ENCODE measurements at places on chromosomes 7 and 10.

- no peak for DNase-seq
Measured at GRCh38 chr10:69437321-69438259, 13.7 kb upstream of the TSPAN15 start.

- DNase-seq: no peak
Measured at GRCh38 chr7:76343294-76343930, 15.4 kb downstream of the YWHAG start.

DNA sequence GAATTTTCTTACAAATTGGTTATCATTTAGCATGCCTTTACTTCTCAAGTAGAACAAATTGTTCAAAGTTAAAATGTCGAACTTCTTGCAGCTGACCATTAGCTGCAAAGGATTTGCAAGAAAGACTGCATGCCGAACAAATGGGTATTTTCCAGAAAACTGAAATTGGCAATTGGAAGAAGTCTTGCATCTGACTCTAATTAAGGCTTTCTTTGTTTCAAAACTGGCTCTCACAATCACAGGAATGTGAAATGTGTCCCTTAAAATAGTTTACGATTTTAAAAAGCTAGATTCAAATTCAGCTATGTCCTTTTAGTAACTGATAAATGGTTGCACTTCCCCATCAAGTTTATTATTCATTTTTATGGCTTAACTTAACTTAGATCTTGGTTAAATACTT is 207.9 kb downstream of the ARL4A start:
- no peak for DNase-seq

- DNase-seq: no peak
Measured at GRCh38 chr10:88782222-88782621, 20.3 kb upstream of the LIPM start.

GRCh38 chr7:56079450-56080185 is 13.1 kb downstream of the PHKG1 start:
- peak; percentile 65 for DNase-seq

- no peak for DNase-seq
Measured at GRCh38 chr10:114081911-114082583, 38.4 kb downstream of the ADRB1 start.

DNA sequence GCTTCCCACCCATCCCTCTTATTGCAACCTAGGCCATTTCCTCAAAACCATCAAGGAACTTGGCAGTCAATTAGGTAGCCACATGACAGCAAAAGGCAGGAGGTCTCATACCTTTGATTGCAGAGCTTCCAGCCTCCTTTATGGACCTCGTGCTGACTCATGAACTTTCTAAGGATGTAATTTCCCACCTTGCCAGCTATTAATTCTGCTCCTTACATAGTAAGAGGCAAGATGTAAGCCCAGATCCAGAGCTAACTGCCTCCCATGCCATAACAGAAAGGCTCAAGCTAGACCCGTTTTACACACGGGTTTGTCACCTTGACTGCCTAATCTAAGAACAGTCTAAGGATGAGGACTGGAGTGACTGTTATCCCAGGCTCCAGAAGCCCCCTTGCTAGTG is 565.7 kb downstream of the KCNMA1 start:
- DNase-seq: no peak

- DNase-seq: peak; percentile 34
Measured at GRCh38 chr10:65571011-65571570, 1354.7 kb upstream of the LRRTM3 start.

DNA sequence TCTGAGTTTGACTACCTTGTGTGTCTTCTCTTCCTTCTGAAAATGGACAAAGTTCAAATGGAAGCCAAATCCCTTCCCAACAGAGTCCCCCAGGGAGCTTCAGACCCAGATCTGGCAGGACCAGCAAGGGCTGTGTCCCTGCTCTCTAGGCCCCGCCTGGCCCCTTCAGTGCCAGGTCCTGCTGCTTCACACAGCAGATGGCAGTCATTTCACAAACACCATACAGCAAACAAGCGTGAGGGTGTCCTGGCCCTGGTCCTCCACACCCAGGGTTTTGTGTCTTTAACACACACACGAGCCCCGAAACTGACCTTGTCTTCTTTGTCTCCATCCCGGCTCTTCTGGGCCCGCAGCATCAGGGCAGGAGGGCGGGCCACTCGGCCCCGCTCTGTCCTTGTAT is 145.0 kb downstream of the TCERG1L start:
- peak; percentile 16 for DNase-seq

GRCh38 chr10:48601789-48602188 is 3.1 kb downstream of the ARHGAP22 start:
- no peak for DNase-seq

GRCh38 chr7:90677486-90678404 is 81.6 kb downstream of the CDK14 start:
- DNase-seq: no peak

GRCh38 chr7:149870701-149871483 is 2.9 kb upstream of the ATP6V0E2 start:
- peak; percentile 26 for DNase-seq

DNA sequence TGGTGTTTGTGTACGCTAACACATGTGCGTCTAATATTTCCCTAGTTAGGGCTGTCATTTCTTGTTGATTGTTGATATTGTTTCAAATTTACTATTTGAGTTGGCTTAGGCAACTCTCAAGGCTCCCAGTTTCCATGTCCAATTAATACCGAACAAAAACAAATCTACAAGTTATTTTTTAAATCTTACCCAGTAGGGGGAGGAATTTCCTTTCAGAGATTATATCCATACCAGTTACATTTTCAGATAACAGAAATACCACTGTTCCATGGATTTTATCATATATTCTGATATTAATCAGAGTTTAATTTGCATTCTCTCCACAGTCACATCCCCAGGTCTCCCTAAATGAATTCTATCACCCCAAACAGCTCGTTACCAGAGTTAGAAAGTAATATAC is 7.2 kb upstream of the AKR1B10 start:
- DNase-seq: no peak

DNA sequence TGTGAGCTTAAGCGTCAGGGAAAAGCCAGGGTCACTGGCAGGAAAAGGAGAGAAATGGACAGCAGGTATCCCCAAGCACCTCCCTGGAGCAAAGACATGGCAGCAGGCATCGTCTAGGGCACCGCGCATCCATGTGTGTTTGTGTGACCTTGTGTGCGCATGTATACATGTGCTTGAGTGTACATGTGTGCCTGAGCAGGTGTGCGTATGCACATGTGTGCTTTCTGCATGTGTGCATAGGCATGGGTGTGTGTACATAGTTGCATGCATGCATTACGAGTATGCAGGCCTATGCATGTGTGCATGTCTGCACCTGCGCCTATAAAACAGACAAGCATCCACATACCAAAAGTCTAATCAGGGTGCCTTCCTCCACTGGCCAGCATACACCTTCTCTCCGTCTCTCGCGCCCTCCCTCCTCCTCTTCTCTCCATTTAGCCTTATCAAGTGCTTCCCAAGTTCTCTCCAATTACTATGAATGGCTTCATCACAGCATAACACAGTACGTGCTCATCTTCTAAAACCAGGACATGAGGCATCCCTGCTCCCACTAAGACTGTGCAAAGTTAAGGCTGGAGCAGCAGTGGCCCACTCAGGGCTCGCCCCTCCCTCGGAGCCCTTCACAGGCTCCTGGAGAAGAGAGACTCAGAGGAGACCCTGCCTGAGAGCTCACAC is 30.6 kb downstream of the RASGEF1A start:
- no peak for DNase-seq

DNA sequence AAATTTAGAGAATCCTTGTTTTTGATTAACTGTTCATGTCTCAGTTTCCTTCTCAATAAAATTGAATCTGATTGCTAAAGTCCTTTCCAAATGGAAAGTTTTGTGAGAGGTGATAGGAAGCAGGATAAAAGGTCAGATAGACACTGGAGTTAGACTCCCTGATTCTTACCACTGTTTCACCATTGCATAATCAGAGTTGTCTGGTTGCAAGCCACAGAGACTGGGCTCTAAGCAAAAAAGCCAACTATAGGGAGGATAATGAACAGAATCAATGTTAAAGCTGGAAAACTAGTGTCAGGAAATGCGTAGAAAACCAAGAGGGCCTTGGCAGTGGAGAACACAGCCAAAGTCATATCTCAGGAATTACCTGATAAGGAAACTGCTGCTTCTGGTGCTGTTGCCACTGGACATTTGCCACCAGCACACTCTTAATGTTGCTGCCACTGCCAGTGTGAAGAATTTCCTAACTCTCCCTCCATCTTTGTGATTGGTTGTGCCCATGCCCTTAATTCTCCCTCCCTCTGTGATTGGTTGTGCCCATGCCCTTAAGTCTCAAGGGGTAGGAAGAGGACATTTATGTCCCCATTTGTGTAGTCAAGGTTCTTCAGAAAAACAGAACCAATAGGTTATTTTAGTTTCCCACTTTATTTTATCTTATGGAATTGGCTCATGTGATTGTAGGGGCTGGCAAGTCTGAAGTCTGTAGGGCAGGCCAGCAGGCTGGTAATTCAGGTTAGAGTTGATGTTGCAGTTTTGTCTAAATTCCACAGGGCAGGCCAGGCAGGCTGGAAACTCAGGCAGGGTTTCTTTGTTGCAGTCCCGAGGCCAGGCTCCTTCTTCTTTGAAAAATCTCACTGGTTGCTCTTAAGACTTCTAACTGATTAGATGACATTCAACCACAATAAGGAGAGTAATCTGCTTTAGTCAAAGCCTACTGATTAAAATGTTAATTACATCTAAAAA is 639.0 kb downstream of the REEP3 start:
- DNase-seq: no peak

DNA sequence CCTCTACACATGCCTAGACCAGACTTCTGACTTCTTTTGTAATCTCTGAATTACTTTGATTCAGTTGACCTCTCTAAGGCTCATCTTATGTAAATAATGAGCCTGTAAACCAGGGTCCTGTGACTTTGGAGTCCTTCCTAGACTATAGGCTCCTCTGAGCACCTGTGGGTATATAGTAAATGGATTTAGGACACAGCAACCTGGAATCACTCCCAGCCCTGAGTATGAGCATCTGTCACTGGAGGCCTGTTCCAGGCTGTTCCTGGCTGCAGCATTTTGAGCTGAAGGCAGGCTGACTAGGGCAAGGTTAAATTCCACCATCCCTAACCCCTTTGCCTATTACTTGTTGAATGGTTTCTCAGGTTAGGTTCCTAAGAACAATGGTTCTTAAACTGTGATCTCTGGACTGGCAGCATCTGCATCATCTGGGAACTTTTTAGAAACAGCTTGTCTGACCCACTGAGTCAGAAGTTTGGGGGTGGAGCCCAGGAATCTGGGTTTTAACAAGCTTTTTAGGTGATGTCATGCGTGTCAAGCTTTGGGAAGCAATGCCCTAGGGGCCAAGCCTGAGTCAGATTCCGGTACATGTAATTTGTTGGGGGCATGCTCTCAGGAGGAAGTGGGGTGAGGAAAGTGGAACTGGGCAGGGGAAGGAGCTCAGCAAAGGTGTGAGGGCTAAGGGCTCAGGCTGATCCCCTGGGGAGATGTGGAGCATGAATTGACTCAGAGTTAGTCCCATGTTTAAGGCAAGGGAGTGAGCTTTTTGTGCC is 28.2 kb downstream of the MINDY4 start:
- DNase-seq: no peak

- DNase-seq: peak; percentile 58
Measured at GRCh38 chr7:149692557-149692982, 80.8 kb downstream of the ZNF467 start.

- no peak for DNase-seq
Measured at GRCh38 chr7:99428972-99429566, 9.5 kb downstream of the PTCD1 start.

DNA sequence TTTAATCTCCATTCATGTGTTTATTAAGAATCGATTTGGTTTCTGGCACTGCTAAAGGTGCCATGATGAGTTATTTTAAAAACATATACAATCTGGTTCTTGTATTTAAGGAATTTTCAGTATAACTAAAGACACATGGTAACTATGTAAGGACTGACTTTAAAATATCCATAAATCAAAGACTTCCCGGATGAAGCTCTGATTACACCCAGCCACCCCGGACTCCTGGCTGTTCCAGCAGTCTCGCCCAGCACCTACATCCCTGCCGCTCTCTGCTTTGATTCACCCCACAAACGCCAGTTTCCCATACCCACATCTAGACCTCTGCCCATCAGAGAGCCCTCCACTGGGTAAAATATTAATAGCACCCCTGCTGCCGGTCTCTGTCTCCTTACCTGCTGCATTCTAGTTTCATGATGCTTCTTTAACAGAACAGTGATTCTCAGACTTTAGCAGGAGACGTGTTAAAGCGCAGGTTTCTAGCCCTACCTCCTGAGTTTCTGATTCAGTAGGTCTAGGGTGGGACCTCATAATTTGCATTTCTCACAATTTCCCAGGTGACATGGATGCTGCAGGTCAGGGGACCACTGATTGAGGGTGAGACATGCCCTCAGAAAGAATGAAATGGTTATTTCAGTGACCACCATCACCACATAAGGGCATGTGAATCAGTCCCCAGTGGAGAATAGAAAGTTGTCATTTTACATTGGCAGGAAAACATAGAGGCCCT is 185.7 kb downstream of the KIAA1217 start:
- no peak for DNase-seq

DNA sequence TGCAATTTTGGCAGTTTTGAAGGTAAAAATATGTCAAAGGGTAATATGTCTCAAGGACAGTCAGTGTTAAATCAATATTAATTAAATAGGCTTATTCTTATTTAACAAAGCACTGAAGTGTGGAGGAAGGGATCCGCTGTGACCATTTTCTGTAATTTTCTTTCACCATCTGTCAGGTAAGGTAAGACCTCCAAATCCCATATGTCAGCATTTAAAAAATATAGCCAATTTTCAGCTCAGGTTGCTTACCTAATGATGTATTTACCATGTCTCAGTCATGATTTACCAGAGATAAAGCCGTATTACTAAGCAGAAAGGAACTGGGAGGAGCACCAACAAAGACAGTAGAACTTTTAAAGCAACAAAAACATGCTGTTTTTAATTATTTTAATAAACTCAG is 683.9 kb downstream of the CCSER2 start:
- no peak for DNase-seq

DNA sequence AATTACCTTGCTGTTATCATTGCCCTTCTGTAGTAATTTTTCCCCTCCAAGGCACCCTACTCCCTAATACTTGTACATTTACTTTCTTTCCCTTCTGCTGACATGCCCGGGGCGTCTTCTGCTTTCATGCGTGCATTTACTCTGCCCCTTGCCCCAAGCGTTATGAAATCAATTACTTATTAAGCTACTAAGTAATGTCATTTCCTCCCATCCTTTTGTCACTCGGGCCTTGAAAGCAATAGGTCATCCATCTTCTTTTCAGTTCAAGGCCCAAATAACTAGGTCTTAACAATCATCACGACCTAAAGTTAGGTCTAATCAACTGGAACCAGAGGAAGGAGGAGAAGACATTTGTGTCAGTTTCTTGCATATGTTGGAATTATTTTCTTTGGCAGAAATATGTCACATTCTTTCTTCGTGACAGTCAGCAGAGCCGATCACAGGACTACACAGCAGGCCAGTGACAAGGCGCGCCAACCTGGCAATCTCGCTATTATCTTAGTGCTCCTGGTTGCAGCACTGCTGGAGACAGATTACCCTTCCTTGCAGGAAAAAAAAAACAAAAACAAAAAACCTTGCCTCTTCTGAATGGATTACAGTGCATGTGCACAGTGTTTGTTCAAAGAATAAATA is 179.2 kb downstream of the RELN start:
- DNase-seq: no peak

- DNase-seq: peak; percentile 59
Measured at GRCh38 chr10:119165171-119166117, at the start of gene SFXN4. Gene SFXN4 (minus strand): TSS chr10:119165714. CDS start chr10:119165647, 67 bp downstream.

- peak; percentile 52 for DNase-seq
Measured at GRCh38 chr10:96374639-96374984, 15.8 kb upstream of the OPALIN start.

Measured in H9 (cell line).